Mesenteric fat pad (tissue), 1 donor: ENCODE measurements at places on chromosomes 5 and 9. TPM values are rescaled to one million over a fixed set of nuclear protein-coding genes. Genes with fewer than 3 reads are reported as not detected.

GRCh38 chr5:180090098-180090768 lies 18.7 kb upstream of the RNF130 start:
- DNase-seq, result peak; percentile 91

DNA sequence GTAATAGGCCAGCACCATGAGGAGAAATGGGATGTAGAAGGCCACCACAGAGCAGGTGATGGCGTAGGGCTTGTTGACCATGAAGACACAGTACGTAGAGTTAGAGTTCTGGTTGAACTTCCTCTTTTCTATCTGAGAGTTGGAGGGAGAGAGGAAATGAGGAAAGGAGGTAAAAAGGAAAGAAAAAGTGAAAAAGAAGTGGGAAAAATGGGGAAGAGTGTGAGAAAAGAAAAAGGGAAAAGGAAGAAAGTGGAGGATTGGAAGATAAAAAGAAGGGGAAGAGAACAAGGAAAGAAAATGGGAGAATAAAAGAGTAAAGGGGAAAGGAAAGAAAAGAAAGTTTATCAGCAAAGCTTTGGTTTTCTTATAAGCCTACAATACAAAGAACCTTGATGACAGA lies 126.1 kb downstream of the FBXO38 start:
- DNase-seq, result no peak

- no peak for DNase-seq
Observed at GRCh38 chr9:129335464-129336129, 157.5 kb upstream of the IER5L start.

DNA sequence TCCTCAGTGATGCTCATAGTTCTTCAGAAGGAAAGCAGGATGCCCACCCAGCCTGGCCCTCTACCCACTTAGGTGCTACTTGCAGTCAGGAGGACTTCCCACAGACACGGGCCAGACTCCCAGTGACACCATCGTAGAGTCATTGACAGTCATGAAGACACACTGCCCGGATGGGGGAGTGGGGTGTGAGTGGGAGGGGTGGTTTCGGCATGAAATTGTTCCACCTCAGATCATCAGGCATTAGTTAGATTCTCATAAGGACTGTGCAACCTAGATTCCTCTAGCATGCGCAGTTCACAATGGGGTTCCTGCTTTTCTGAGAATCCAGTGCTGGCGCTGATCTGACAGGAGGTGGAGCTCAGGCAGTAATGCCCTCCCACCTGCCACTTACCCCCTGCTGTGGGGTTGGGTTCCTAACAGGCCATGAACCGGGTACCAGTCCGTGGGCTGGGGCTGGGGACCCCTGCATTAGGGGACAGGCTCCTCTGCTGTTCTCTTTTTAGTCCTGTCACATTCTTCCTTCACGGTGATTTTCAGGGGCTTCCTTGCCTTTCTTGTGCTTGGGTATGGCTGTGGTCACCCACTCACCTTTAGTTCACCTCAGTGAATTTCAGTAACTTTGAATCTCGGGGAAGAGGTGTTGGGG lies 88.2 kb upstream of the ANKRD55 start:
- DNase-seq, result no peak

- DNase-seq, result no peak
Observed at GRCh38 chr5:108531367-108532128, 149.7 kb upstream of the FBXL17 start.

DNA sequence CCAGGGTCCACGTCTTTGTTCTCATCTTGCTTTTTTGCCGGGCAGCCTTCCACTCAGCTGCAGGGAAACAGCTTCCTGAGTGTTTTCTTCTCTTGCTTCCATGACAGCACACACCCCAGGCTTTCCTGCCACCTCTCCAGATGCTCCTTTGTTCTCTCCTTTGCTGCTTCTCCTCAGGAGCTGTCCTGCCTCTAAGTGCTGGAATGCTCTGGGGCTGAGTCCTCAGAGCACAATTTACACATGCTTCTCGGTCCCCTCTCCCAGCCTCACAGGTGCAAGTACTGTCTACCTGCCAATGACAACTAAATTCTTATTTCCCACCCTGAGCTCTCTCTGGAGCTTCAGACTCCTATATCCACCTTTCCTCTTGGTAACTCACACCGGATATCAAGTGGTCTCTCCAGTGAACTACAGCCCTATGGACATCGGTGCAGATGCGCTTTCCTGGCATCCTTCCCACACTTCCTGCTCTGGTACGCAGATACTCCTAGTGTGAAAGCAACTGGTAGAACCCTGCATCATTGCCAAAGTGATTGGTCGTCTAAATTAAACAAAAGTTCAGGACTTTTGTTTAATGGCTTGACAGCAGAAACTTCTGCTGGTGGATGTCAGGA lies 13.4 kb upstream of the ACSL6 start:
- DNase-seq, result peak; percentile 24

- DNase-seq, result no peak
Observed at GRCh38 chr9:95116002-95116807, 201.3 kb downstream of the FANCC start.

DNA sequence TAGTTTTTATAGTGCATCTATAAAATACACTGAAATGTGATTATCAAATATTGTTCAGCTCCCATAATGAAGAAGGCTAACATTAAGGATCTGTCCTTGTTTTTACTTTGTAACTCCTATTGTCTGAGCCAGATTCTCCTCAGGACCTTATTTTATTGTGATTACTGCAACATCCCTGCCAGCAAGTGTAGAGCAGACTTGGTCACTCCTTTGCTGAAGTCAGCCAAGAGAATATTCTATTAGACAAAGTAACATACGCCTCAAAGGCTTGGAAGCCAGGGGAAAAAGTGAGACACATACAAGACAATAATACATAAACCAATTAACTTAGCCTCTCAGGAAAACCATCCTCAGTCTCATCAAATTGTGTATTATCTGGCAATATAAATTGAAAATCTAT lies 269.6 kb downstream of the ARL15 start:
- no peak for DNase-seq

DNA sequence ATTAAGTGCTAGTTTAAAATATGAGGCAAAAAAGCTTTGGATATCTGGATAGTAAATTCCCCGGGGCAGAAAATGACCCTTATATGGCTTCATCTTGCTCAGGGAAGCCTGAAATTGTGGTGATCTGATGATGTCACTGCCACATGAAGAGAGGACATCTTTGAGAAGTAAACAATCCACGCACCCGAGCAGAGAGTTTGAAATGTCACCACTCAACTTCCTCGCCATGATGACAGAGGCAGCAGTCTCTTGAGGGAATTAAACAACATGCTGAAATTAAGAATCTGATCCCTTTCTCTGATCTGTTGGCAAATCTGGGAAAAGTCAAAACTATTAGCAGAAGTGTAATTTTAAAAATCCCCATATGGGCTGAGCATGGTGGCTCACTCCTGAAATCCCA lies 110.0 kb downstream of the TLE1 start:
- DNase-seq, result no peak

DNA sequence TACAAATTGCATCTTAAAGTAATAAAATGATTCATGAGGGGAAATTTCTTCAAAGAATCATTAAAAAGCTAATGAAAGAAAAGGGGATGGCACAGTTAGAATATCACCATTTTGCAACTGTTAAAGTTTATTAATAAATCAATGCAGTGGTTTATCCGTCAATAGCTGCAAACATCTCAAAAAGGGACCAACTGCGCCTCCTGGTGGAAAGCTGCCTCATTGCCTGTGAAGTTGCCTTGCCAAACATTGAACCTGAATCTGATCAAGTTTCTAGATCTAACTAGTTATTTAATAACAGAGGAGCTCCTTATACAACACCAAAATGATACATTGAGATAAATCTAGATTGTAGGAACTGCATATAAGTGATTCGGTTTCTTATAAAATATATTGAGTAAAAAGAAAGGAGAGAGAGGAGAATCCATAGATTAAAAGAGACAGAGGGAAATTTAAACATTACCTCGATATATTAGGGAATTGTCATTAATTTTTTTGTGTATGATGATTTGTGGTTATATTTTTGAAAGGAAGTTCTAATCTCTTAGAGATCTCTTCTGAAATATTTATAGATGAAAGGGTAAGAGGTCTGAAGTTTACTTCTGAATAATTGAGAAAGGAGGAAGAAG lies 6.9 kb upstream of the NDUFB6 start:
- no peak for DNase-seq

GRCh38 chr5:179294131-179294780 lies 51.0 kb downstream of the ADAMTS2 start:
- DNase-seq, result no peak

GRCh38 chr9:134343637-134344036 lies 17.4 kb downstream of the RXRA start:
- no peak for DNase-seq

GRCh38 chr5:178365501-178366440 lies 133.2 kb upstream of the PHYKPL start:
- DNase-seq, result no peak

GRCh38 chr5:23089286-23089685 lies 236.1 kb upstream of the CDH12 start:
- no peak for DNase-seq

DNA sequence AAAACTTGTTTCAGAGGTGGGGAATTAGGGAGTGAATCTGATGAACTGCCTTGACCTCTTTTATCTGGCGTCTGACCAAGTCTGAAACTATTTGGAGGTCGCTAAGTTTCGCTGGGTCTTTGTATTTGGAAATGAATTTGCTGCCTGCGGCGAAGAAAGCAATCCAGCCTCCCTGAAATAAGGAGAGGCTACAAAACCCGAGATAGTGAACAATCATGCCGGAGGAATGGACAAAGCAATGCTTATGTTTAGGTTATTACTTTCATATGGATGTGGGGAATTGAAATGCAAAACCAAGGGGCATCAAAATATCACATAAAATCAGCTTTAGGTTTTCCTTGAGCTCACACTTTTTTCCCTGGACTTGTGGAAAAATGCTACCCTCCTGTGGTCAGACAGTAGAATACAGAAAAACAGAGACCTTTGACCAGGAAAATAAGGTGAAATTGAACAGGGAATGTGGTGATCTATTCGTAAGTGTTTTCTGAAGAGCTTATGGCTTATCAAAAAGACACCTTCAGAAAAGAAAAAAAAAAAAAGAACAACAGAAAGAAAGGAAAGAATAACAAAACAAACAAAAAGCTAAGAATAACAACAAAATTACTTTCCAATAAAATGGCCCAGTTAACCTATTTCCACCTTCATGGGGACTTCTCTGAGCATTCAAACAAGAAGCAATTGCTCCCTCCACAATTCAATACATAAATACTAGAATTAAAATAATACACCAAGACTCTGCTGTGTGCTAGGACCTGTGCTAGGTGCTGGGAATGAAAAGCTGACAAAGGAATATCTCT lies 68.6 kb upstream of the DPYSL3 start:
- no peak for DNase-seq

DNA sequence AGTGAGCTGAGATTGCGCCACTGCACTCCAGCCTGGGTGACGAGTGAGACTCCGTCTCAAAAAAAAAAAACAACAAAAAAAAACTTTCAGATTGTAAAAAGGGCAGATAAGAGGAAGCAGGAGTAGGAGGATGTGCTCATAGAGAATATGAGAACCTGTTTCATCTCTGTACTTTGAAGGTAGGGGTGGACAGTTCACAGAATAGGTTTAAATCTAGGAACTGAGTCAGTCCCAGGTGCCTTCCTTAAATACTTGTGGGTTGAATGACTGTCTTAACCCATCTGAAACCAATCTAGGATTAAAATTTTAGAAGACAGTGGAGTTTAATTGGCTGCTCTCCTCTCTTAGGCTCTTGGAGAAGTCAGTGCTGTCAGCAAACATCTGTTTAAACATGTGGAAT lies 12.4 kb downstream of the POLK start:
- DNase-seq, result no peak

- no peak for DNase-seq
Observed at GRCh38 chr5:151937851-151938250, 13.2 kb upstream of the GLRA1 start.

GRCh38 chr5:33299621-33300208 lies 141.1 kb upstream of the TARS1 start:
- no peak for DNase-seq

DNA sequence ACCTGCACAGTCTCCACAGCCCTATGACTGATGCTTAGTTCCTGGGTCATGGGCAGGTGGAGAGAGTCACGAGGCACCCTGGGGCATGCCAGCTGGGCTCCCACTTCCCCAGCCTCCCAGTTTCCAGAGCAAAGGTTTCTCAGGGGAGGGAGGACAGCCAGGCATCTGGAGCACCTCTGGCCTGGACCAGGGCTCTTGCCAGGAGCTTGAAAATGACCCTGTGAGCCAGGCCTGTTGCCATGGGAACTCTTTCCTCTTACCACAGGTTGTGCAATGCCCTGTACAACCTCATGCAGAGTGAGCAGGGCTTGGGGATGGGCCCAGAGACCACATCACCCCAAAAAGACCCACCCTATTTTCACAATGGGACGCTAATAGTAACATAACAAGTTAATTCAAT lies 113.1 kb downstream of the PSD2 start:
- DNase-seq, result no peak

DNA sequence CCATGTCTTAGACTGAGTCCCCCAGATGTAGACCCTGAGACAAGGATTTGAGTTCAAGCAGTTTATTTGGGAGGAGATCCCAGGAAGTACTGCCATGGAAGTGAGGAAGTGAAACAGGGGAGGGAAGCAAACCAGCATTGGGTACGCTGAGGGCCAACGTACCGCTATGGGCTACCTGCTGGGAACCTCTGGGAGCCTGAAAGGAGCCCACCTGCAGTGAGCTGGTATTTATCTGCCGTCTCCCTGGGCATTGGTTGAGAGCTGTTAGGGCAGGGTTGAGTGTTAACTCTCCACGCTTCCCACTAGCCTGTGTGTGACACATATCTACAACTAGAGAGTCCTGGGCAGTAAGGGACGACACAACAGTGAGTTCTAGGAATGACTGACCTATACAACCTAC lies 131.6 kb upstream of the SLC24A2 start:
- DNase-seq, result no peak

- no peak for DNase-seq
Observed at GRCh38 chr9:26657958-26658357, 234.6 kb downstream of the CAAP1 start.

The FOXD4L4 gene
- not detected for total RNA-seq

The HK3 gene
- 41.1 TPM for total RNA-seq

The RIGI gene
- 11.0 TPM for total RNA-seq

The SLC36A3 gene
- total RNA-seq, result not detected

The CRB2 gene
- total RNA-seq, result not detected

The CEP120 gene
- total RNA-seq, result 13.4 TPM

The PTPRD gene
- 18.0 TPM for total RNA-seq

The FBN2 gene
- total RNA-seq, result 1.4 TPM

The SLC6A3 gene
- total RNA-seq, result not detected

The ZBTB26 gene
- 2.9 TPM for total RNA-seq

The CDH9 gene
- total RNA-seq, result not detected
